ENCODE measurements at places on chromosomes 5 and 9.

DNA sequence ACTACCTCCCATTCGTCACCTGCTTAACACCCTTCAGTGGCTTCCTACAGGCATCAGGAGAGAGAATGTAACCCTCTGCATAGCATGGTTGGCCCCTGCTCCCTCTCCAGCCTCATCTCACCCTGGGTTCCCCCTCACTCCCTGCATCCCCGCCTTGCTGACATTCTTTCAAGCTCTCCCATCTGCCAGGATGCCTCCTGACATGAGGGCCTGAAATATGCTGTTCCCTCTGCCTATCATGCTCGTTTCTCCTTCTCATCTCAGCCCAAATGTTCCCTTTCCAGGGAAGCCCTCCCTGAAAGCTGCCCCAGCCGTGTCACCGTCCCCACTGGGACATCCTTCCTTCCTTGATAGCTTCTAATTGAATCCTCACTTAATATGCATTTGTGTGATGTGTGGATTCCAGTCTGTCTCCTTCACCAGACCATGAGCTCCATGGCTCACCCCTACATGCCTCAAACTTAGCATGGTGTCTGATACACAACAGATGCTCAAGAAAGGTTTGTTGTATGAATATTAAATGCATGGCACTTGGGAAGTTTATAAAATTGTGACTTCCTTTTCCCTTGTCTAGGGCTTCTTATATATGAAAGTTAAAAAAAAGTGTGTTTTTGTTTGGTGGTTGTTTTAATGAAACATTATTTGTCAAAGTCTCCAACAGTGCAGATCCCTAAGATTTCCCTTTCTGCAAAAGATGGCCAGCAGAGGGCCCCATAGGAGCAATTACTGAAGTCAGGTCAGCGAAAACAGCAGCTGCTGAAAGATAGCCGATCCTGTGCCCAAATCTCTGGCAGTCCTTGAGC lies 7.3 kb upstream of the C5orf58 start:
- DNase-seq = peak; percentile 64

DNA sequence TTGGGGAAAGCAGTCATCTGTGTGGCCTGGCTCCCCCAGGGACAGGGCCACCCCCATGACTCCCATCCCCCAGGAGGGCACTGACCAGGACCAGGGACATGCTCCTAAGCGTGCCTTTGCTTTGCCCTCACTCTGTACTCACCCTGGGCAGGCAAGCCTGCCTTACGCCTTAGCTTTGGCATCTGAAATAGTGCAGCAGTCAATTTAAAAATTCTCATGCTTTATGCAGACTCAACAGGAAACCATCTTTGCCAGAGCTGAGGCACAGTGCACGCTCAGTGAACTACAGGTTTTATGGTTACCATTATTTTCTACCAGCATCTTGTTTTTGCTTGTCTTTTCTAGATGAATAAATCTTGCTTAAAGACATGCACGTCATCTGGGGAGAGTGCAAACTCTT lies 323.5 kb downstream of the IRX2 start:
- no peak for DNase-seq

- no peak for DNase-seq
Measured at GRCh38 chr5:32302835-32303754, 9.6 kb downstream of the MTMR12 start.

DNA sequence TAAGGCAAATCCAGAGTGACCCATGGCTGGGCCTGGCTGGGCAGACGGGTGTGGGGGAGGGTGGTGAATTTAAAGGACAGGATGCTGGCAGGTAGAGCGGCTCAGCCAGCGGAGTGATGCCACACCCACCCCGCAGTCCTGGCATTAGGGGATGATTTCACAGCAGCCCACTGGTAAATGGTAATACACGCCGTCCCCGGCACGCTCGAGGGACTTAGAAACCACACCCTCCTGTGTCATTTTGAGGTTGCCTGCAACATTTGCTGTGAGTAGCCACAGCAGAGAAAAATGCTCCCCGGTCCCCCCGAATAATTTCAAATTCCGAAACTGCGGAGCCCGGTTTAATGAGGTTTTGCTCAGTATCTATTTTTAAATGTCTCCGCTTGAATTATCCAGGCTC lies 71.3 kb upstream of the FCN2 start:
- no peak for DNase-seq

GRCh38 chr9:105694190-105694847 lies at the start of gene TMEM38B:
TMEM38B (plus strand) TSS chr9:105694541; CDS start chr9:105694661, 120 bp downstream.
- DNase-seq = peak; percentile 92

DNA sequence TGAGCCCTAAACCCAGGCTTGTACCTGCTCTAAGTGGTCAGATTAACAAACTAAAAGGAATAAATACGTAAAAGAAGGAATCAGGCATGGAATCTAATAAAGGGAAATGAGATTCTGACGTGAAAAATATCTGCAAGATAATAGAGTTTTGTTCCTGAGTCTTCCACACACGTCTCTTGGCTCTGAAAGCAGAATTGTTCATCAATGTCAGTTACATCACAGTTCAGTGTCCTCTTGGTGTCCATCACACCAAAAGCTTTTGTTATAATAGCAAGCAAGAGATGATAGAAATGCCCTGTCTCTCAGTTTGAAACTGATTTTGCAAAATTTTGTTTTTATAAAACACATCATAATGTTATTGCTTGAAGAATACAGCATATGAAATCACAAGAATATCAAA lies 34.7 kb upstream of the NMUR2 start:
- DNase-seq = no peak

DNA sequence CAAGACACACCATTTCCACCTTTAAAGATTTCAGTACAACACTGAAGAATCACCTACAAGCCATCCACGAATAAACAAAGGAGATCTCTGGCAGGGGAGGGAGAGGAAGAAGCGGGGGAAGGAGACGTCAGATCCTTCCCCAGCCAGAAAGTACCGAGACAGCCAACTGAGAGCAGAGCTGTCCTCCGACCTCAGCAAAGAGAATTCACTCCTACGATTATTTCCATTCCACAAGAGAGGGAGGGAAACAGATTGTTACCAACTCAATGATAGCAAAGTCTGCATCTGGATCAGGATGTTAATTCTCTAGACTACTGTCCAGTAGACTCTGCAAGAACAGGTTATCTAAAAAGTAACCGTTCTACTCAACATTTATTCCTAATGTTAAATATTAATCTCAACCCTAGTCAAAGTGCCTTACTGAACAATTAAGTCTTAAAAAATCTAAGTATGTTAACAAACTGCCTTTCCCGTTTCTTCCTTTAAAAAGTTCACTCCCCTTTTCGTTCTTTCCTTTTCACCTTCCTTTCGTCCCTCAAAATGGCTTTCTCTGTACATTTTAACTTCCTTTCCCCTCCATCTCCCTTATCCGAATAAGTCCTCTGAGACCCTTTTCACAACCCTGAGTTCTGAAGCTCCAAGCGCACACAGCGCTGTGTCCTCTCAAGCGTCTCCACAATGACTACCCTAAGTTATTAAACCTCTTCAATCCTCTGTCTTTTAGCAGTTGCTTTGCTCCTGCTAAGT lies 1.4 kb downstream of the CHD1 start:
- peak; percentile 48 for DNase-seq

DNA sequence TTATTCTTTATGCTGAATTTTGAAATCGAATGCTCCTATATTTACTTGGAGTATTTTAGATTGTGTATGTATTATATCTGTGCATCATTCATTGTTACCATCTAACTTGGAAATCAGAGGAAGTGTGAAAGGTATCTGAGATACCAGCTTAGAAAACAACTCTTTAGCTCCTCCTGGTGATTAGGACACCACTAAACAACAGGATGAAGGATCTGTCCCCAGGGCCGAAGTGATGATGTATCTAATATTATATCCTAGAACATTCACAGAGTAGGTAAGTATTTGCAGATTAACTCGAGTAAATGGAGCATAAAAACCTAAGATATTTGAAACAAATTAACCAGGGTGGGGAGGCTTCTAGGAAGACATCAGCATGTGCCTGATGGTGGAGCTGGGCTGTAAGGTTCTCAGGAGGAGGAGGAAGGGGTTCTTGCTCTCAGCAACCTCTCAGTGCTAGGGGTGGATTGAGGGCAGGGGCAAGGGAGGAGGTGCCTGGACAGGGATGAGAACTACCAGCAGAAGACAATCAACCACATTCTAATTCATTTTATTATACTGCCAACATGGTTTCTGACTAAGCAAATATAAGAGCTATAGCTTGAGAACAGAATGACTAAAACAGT lies 2.6 kb upstream of the NFIL3 start:
- DNase-seq = no peak

DNA sequence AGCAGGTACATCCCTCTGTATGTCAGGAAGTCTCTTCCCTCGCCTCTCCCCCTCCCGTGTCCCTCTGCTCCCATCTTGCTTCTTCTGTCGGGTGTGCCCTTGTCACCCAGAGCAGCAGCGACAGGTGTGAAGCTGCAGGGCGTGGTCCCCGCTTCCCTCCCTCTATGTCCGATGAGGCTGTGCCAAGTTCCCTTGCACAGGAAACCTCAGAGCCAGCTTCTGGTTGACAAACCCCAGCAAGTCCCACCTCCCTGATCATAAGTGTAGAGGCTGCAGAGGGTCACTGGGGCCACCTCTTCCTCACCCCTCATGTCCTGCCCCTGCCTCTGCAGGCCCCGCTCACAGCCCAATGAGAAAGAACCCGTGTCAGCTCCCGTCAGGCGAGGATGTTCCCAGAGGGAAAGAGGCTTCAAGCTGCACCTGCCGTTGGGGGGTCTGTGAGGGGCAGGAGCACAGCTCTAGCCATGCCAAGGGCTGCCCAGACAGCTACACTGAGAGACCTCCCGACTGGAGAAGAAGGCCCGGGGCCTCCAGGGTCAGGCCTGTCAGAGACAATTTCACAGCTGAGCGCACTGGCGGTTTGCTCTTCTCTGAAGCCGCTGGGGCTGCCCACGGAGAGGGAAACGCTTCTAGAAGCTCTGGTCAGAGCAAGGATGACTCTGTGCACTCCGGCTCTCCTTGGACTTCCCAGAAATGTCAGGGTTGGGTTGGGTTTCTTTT lies 73.3 kb downstream of the AK8 start:
- no peak for DNase-seq

- DNase-seq = no peak
Measured at GRCh38 chr5:24645483-24645882, 705 bp upstream of the CDH10 start.

DNA sequence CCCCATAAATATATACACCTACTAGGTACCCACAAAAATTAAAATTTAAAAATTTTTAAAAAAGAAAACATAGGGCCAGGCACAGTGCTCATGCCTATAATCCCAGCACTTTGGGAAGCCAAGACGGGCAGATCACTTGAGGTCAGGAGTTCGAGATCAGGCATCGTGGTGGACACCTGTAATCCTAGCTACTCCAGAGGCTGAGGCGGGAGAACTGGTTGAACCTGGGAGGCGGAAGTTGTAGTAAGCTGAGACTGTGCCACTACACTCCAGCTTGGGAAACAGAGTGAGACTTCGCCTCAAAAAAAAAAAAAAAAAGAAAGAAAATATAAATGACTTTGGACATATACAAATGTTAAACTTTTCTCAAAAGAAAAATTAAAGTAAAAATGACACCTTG lies 33.3 kb upstream of the RNF38 start:
- no peak for DNase-seq

GRCh38 chr9:12813960-12814876 lies 39.4 kb downstream of the LURAP1L start:
- peak; percentile 27 for DNase-seq

DNA sequence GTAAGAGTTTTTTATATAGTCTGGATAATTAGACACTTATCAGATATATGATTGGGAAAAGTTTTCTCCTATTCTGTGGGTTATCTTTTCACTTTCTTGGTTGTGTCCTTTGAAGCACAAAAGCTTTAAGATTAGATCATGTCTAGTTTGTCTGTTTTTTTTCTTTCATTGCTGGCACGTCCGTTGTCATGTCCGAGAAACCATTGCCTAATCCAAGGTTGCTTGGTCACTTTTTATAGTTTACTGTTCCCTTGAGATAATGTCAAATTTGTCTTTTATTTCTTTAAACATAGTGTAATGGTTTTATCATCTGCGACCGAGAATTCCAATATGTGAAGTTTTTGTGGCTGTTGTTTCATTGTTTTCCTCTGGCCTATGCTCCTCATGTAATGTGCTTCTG lies 28.8 kb downstream of the GARNL3 start:
- no peak for DNase-seq

DNA sequence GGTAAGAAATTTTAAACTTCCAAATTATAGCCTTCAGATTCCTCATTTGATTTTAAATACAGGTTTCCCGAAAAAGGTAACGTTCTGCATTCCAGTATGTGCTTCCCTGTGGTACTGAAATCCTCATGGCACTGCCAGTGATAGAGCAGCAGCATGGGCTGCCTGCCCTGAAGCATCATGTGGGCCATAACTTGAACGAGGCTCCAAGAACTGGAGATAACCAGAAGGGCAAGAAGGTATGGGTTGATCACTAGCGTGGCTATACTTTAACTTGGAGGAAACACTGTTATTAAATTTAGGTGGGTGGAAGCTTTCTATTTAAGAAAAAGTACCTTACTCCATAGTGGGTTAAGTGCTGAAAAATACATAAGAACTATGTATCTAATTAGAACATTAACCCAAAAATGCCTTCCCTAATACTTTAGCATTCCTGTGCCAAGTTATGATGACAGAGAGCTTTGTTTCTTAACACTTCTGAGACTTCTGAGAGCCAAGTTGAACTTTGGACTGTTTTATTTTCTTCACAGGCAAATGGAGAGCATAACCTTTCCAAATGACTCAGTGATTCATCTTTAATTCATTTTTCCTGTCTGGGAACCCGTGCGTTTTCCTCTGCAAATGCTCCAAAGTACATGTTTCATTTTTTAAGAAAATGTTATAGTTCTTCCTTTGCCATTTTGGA lies 191.5 kb upstream of the GNA14 start:
- DNase-seq = no peak

DNA sequence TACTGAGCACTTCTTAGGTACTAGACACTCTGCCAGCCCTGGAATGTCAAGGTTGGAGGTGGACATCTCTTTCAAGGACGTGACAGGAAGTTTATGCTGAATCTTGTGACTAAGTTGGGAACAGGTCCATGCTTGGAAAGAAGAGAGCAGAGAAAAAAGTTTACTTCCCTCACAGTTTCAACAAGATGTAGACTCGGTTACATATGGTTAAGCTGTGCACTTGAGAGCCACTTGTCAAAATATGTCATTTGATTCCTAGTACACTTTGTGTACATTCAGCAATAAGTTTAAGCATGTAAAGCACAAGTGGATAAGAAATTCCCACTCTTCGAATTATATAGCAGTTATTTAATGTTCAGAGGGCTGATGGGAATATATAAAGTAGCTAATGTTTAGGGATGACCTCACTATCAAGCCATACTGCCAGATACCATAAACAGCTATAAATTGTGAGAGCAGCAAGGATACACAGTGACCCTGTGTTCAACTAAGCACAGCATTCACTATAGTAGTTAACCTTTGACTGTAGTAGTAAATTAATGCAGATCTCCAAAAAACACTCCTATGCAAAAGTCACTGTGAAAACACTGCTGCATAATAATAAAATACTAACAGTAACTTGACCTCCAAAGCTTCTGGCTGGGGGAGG lies 1944.6 kb upstream of the WWC1 start:
- no peak for DNase-seq

DNA sequence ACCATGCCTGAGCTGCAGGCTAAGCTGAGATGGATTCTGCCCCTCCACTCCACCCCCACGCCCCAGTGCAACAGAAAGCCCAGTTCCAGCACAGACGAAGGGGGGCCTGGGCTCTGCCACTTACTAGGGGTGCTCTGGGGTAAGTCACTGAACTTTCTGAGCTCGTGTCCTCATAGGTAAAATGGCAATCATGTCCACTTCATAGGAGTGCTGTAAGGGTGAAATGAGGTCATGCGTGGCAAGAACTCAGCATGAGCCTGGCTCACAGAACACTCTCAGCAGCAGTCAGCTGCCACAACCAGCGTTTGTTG lies 8.4 kb upstream of the PSD2 start:
- DNase-seq = no peak

GRCh38 chr5:59000211-59000610 lies 417.3 kb downstream of the RAB3C start:
- no peak for DNase-seq
